ENCODE measurements at places on chromosomes 3 and 15.

DNA sequence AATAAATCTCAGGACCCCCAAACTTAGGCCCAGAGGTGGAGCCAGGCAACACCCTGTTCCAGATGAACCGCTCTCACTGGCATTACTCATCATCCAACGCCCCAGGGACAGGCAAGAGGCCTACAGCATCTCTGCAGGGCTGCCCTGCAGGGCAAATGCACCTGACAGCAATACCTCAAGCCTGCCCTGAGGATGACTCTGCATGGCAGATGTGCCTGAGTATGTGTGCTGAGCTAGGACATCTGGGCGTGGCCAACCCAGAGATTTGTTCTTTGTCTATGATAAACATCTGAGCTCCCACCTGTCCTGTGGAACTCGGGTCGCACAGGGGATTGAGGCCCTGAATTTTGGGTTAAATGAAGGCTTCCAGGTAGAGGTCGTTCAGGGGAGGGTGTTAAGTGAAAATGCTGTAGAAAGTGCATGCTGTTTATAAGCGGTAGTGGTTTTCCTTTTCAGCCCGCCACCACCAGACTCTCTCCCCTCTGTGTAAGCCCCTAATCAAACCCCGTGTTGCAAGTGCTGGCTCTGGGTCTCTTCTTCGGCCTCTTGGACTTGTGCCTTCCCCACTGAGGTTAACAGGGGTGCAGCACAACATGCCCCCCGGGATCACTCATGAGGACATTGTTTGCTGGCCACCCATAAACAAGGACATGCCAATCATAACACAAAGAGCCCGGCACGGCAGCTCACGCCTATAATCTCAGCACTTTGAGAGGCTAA is 92.3 kb downstream of the ATP10A start:
- no peak for DNase-seq

DNA sequence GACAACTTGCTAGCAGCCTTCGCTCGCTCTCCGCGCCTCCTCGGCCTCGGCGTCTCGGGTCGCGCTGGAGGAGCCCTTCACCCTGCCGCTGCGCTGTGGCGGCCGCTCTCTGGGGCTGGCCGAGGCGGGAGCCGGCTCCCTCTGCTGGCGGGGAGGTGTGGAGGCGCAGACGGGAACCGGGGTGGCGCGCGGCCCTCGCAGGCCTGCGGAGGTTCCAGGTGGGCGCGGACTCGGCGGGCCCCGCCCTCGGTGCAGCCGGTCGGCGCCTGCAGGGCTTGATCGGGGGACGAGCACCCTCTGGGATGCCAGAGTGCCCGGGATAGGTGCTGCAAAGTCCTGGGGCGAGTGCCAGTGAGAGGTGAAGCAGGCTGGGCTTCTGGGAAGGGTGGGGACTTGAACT is 989.9 kb downstream of the ROBO2 start:
- DNase-seq: no peak

- no peak for DNase-seq
These were observed 53.5 kb downstream of the SUCNR1 start for GRCh38 chr3:151926956-151927355.

GRCh38 chr3:52236424-52236886 is 2.5 kb downstream of the TWF2 start:
- no peak for DNase-seq

- DNase-seq: no peak
These were observed 7.1 kb downstream of the TLE3 start for GRCh38 chr15:70090436-70091296.

DNA sequence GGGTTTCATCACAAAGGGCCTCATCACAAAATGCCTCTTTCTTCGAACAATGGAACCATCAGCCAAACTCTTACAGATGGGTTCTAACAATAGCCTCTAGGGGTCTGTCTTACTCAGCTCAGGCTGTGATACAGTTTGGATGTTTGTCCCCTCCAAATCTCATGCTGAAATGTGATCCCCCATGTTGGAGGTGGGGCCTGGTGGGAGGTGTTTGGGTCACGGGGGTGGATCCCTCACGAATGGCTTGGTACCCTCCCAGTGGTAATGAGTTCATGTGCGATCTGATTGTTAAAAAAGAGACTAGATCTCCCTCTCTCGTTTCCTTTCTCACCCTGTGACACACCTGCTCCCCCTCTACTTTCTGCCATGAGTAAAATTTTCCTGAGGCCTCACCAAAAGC is 47.9 kb upstream of the LIPC start:
- DNase-seq: no peak

- DNase-seq: no peak
These were observed 369.0 kb downstream of the UNC13C start for GRCh38 chr15:54347082-54347827.

GRCh38 chr3:474828-475227 is 278.3 kb downstream of the CHL1 start:
- no peak for DNase-seq

GRCh38 chr3:168618827-168619470 is 523.2 kb upstream of the GOLIM4 start:
- no peak for DNase-seq

GRCh38 chr3:15796771-15797641 is 773 bp downstream of the ANKRD28 start:
- no peak for DNase-seq

DNA sequence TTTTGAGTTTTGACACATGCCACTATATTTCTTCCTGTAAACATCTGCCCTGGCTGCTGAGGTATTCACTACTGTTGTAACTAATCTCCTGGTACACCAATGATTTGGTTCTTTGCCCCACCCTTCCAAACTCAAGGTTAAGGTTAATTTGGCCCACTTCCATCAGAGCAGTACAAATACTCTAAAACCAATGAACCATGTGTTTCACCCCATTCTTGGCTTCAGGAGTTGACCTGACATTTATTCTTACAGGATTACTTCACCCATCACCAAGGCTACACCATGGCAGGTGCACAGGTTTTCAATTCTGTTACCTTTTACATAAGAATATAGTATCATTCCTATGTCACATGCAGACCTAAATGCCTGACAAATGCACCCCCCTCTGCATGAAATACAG is 1179.9 kb downstream of the ZPLD1 start:
- no peak for DNase-seq

DNA sequence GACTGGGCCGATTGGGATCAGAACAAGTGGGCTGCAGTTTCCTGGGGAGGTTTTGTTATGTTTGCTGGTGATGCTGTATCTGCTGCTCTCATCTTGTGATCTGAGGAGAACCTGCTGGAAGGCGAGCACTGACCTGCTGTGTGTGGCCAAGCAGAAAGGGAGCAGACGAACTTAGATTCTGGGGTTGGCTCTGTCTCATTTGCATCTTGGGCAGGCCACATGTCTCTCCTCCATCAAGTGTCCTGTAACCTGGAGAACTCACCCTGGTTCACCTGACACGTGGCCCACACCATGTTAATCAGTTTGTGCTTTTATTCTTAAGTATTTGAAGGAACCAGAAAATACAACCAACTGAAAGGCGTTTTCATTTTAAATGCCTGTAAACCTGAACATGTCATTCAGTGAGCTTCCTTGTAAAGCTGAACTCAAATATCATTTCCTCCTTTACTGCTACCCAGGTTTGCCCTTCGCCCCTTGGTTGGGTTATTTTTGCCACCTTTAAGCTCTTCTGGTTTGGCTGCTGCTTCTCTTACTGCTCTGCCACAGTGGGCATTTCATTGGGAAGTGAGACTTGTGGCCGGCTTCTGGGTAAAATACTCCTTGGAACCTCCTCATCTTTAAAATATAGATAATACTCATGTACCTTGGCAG is 33.5 kb upstream of the TRAK1 start:
- DNase-seq: peak; percentile 19

- no peak for DNase-seq
These were observed 11.5 kb upstream of the MB21D2 start for GRCh38 chr3:192929146-192929545.

GRCh38 chr15:95018888-95019545 is 787.7 kb downstream of the MCTP2 start:
- DNase-seq: no peak

DNA sequence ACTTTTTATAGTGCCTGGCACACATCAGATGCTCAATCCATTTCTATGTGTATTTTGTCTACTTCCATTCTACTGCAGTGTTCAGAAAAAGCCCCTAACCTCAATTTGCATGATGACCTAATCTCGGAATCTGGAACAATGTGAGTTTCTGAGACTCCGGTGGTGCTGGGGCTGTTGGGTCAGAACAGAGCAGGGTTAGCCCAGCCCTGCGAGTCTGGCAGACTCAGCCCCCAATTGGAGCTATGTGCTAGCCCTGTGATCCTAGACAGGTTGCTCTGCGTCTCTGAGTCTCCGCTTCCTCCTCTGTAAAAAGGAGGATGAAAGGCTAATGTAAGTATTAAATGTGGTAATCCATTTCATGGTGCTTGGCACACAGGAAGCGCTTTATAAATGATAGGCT is 95.0 kb upstream of the ICE2 start:
- DNase-seq: no peak

- no peak for DNase-seq
These were observed 206.1 kb upstream of the DPH6 start for GRCh38 chr15:35752134-35752466.

DNA sequence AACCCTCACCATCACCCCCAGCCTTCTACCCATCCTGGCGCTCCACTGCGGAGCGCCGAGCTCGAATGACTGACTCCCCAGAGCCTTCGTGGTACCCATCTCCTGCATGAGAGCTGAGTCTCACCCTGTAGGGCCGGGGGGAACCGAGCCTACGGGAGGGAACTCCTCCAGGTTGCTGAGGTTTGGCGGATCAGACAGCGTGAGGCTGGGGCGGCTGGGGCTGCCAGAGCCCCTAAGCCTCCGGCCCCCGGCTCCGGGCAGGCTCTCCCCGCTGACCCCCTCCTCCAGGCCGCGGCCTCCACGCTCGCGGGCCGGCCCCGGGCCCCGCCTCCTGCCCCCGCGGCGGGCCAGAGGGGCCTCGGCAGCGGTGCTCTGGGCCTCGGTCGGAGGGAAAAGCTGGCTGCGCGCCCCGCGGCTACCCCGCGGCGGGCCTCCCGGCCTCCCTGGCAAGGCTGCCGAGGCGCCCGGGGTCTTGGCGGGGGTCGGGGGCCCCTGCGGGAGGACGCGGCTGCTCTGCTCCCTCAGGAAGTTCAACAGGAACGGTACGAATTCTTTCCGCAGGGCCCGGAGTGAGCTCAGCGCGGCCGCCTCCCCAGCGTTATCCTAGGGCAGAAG is 643 bp downstream of the CDAN1 start:
- peak; percentile 40 for DNase-seq

GRCh38 chr3:78565712-78566111 is 1202.1 kb downstream of the ROBO1 start:
- DNase-seq: no peak

DNA sequence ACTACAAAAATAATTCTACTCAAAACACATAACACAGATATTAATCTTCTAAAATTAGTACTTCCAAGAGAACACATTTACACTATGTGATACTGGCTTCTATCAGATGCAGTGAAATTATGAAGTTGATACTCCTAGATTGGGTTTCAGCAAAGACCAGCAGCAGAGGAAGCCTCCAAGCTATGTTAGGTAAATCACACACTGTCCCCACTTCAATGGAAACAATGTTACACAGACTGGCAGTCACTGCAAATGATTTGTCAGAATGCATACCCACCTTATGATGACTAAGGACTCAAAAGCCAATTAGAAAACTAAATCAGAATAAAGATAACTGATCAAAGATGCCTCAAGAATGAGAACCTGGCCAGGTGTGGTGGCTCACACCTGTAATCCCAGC is 90.1 kb upstream of the MYO5C start:
- no peak for DNase-seq

DNA sequence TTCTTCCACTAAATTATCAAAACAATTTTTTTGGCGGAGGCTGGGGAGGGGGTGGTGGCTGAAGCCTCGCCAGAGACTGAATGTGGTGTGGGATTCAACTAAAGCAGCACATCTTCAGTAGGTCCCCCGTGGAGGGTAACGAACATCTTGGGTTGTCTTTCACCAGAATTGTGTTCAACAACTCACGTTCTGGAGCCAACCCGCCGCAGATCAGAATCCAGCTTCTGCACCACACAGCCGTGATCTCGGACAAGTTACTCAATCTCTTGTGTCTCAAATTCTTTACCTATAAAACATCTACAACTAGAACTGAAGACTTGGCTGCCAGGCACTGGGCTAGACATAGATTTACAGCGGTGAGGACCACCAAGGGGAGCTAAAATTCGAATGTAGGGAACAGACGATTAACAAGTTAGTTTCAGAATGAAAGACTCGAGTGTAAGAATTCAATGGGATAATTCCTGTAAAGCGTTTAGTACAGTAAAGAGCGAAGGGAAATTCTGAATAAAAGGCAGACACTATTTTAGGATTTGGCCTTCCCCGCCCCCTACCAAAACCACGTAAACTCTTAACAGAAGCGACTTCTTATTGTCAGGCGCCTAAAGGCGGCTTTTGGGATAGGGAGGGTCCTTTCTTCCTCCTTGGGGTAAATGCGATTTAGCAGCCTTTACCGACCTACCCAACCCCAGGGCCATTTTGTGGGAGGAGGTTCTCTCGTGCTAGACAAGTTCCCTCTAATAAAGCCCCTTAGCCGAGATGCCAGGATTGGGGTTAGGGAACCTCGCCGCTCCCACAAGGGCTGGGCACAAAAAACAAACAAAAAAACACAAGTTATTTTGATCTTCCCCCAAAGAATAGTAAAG is 697 bp upstream of the RAB5A start:
- no peak for DNase-seq

DNA sequence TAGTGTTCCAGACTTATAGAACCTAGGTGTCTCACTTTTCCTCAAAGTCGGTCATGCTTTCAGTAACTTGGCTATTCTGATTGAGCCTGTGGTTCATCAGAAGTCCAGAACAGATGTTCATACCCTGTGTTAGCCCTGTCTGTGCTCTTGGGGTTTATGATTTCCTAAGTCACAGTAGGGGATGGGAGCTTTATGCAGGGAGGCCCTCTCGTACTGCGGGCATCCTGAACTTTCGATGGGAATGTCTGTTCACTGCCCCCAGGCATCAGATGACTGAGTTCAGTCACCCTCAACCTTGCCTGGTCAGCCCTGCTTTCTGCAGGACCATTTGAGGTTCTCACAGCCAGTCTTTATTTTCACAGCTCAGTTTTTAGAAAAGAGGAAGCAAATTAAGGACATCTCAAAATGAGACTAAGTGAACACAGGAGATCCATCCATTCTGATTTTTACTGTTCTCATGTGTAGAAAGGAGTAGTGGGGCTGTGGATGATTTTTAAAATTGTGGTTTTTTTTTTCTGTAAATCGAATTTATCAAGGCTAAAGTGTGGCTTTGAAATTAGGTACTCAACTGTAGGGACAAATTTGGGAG is 71.3 kb downstream of the CMTM8 start:
- DNase-seq: no peak

GRCh38 chr3:129358772-129359371 is 69.6 kb downstream of the EFCAB12 start:
- no peak for DNase-seq

- peak; percentile 60 for DNase-seq
These were observed 324.7 kb downstream of the SHQ1 start for GRCh38 chr3:72523429-72524151.

GRCh38 chr3:149592758-149593240 is 65.0 kb downstream of the WWTR1 start:
- DNase-seq: no peak

DNA sequence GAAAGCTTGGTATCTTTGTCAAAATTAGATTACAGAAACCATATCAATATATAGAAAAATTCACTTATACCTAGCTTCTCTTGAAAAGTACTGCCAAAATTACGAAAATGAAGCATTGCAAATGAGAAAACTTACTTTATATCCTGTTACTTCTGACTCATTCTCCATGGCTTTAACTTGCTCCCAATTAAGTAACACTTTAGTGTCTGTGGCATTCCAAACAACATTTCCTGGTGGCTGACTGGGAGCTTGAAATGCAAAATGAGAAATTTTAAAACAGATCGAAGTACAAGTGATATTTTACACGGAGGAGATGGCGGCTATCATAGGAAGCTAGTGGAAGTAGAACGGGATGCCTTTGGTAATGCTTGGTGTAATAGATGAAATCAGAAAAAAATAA is 347.3 kb downstream of the CNTN3 start:
- DNase-seq: no peak

All from memory B cell (primary cell).